Islet precursor cell (in vitro differentiated cells): ENCODE measurements at places on chromosomes 13 and 19.

- no peak for DNase-seq
Observed at GRCh38 chr19:44003461-44004009, 778 bp downstream of the ZNF230 start.

DNA sequence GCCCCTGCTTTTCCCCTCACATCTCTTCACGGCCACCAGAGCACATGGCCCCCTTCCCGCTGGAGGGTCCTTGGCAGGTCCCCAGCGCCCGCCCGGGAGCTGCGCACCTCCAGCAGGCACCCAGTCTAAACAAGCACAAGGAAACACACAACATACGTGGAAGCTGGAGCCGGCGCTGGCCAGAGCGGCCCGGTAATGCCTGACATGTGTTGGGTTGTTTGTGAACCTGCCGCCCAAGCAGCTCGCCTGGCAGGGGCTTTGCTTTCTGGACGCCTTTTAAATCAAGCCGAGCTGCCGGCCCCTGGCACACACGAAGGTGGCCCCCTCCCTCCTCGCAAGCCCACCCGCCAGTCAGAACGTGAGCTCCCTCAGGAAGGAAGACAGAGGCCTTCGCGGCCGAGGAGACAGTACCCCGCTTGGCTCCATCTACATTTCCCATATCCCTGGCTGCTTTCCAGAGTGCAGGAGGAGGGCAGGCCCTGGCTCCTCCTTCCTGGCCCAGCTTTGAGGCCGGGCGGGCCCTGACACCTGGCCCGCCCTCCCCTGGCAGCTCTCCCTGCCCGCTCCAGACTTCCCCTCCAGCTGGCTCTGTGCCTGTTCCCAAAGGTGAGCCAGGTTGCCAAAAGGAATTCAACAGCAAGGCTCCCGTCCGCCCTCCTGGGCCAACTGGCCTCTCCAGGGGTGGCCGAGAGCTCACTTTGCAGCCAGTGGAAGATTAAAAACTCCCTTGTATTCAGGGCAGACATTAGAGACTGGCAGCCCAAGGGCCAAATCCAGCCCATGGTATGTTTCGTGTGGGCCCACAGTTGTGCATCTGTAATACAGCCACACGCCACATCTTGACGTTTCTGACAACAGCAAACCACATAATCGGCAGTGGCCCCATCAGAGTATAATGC is 28.7 kb downstream of the COMP start:
- DNase-seq: no peak

GRCh38 chr13:46866150-46866549 is 30.7 kb downstream of the HTR2A start:
- peak; percentile 99 for DNase-seq

DNA sequence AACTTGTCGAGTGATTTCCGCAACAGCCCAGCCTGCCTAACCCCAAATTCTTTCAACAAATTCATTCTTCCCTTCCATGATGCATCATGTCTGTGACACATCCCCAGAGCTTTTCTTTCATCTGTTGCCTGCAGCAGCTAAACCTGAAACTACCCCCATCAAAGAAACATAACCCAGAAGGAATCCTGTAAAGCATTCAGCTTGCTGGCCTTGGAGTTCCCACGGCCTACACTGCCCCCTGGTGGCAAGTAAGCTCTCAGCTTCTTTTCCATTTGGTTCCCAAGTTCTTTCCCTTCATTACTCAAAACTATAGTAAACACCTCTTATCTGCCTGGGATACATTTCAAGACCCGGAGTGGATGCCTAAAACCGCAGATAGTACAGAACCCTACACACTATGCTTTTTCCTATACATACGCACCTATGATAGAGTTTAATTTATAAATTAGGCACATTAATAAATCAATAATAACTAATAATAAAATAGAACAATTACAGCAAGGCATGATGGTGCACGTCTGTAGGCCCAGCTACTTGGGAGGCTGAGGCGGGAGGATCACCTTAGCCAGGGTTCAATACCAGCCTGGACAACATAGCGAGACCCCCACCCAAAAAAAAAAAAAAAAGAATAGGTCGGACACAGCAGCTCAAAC is 7.4 kb downstream of the ETHE1 start:
- DNase-seq: peak; percentile 94

DNA sequence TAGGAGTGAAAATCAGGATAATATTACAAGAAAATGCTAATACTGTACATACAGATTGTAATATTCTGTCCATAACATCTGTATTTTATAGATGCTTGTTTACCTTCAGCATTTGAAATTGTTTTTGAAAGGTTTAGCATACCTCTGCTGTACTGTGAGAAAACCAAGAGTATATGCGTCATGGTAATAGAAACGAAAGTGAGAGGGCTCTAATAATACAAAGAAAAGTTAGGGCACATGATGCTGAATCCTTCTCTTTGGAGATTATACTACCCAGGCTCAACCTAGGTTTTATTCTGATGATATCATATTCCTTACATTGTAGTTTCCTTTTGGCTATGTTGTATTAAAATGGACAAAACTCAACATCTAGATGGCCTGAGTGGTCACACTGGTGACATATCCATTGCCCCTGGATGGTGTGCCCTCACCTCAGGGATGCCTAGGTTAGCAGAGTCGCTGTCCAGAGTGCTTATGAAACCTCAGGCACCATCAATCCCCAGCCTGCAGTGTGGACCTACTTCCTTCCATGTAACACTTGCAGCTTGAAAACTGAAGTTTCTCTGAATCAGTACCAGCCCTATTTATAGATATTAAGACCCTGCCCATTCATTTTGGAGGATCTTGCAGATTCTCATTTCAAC is 253.7 kb downstream of the KCTD12 start:
- DNase-seq: peak; percentile 69

DNA sequence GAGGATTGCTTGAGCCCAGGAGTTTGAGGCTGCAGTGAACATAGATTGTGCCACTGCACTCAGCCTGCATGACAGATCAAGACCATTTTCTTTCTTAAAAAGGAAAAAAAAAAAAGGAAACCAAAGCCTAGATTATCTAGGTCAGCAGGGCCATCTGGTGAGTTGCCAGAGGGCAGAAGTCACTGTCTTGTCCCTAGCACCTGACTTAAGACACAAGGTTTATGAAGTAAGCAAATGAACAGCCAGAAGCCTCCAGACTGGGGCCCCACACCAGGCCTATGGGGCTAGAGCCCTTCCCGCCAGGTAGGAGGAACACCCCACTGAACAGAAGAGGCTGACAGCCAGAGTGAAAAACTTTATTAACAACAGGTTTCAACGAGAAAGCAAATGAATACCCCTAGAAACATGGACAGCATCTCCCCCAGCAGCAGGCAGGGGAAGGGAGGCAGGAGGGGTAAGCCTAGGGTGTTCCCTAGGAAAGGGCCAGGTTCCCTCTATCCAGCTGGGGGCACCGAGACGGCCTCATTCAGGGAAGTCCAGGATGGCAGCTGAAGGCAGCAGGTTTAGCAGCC is 1.2 kb downstream of the WDR83 start:
- no peak for DNase-seq

- DNase-seq: no peak
Observed at GRCh38 chr13:23735329-23735728, 153.9 kb downstream of the MIPEP start.

DNA sequence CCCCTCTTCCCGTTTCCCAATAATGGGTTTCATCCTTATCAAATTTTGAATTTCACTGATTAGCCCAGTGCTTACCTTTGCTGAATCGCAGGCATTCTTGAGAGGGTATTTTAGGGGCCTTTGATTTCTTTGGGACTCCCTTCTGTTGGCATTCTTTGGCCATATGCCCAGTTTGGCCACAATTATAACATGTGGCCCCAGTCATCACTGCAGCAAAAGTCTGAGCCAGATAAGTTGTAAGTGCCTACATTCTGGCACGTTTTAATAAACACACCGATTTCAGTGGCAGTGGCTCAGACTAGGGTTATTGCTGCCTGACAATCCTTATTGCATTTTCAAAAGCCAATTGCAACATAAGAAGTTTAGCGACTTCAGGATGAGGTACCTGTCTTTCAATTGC is 41.4 kb downstream of the ZNF726 start:
- no peak for DNase-seq

DNA sequence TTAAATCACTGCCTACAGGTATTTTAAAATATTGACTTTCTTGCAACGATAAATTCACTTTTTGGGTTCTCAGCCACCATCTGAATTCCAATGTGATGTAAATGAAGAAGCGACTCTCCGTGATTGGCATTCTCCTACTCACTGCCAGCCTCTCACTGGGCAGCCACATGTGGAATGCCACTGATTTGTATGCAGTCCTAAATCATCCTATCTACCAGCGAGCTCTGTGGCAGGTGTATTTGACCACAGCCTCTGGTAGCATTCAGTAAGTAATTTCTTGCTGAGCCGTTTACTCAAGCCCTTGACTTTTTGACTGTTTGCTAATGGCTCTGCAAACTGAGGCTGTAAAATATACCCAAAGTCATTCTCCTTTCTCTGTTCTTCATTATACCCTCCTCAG is 559.0 kb upstream of the SLC10A2 start:
- DNase-seq: no peak

DNA sequence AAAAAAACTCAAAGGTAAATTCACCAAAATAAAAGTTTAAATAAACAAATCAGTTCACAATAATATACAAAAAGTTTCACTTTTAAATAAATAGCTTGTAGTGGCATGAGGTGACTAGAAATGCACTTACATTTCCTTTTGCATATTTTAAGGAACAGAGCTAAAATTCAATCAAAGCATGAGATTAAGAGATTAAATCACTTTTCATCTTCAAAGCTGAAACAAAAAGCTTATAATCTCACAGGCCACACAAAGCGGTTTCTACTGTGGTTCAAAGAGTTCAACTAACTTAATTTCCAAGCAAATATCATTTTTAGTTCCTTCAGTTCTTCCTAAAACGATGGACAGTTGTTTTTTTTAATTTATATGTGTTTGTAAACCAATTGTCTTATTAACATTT is 38.9 kb downstream of the TSC22D1 start:
- no peak for DNase-seq
